ENCODE measurements at places on chromosomes 4 and X. TPM values are rescaled to one million over a fixed set of nuclear protein-coding genes. Genes with fewer than 3 reads are reported as not detected.

The GABRB1 gene
- total RNA-seq, result not detected

The GAB1 gene
- total RNA-seq, result 14.9 TPM

The MID1 gene
- total RNA-seq, result 8.5 TPM

The HPGDS gene
- not detected for total RNA-seq

The P2RY10 gene
- total RNA-seq, result not detected

The IQCM gene
- not detected for total RNA-seq

The JCHAIN gene
- total RNA-seq, result 2.4 TPM

The EREG gene
- total RNA-seq, result 0.61 TPM

The ADGRA3 gene
- 12.8 TPM for total RNA-seq

The ITIH6 gene
- total RNA-seq, result not detected

The HSFX1 gene
- 1.3 TPM for total RNA-seq

The PWWP3B gene
- total RNA-seq, result under 0.01 TPM

The TMEM154 gene
- total RNA-seq, result 5.2 TPM

The APBB2 gene
- 73.8 TPM for total RNA-seq

The BMPR1B gene
- 0.73 TPM for total RNA-seq

The MAGEC1 gene
- total RNA-seq, result not detected

The APELA gene
- total RNA-seq, result 2.9 TPM

The HERC5 gene
- total RNA-seq, result 4.7 TPM

The GUCY1A1 gene
- 0.49 TPM for total RNA-seq

The NUDT10 gene
- total RNA-seq, result 3.3 TPM

The SLC16A2 gene
- total RNA-seq, result 29.9 TPM

The TEX11 gene
- total RNA-seq, result not detected

The ARAP2 gene
- total RNA-seq, result 6.7 TPM

The PDCL2 gene
- total RNA-seq, result not detected

The SLITRK2 gene
- not detected for total RNA-seq

The ANXA5 gene
- 964 TPM for total RNA-seq

The FAM47E gene
- 0.97 TPM for total RNA-seq

The YY2 gene
- 1.6 TPM for total RNA-seq

The TEX13D gene
- total RNA-seq, result not detected
